Activated T-helper 1 cell treated with anti-CD3 and anti-CD28 coated beads, Interleukin-2, amount 50 U/mL, for 16 hours (primary cell): ENCODE measurements at places on chromosomes 2 and 18.

- no peak for DNase-seq
Observed at GRCh38 chr2:61535449-61535848, 2.7 kb downstream of the XPO1 start.

DNA sequence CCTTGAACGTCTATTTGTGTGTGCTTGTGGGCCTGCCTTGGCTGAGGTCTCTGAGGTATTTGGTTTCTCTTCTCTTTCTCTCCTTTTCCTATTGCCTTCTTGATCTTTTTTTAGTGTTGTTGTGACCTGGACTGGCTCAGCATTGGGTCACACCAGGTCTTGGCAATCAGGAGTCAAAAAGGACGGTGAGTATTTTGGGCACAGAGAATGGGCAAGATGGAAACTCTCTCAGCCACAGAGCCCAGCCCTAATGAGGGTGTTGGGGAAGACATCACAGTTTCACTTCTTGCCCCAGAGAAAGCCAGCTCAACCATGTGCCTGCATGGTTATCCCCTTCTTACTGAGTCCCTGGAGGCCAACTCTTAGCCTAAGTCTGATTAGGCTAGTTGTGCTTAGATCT is 13.7 kb upstream of the INO80C start:
- DNase-seq = no peak

DNA sequence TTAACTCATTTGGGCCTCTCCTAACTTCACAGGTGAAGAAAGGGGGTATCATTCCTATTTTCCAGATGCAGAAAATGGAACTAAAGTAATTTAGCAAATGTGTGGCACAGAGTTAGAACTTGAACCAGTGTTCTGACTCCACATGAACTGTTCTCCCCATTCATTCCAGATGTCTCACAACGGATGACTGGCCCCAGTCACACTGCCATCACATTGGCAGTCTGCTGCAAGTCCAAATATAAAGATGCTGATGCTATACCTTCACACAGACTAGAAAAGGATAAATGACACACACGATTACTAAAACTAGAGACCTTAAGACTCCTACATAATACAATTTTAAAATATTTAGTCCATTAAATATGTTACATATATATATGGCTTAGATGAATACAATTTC is 195.7 kb downstream of the NBAS start:
- DNase-seq = no peak

DNA sequence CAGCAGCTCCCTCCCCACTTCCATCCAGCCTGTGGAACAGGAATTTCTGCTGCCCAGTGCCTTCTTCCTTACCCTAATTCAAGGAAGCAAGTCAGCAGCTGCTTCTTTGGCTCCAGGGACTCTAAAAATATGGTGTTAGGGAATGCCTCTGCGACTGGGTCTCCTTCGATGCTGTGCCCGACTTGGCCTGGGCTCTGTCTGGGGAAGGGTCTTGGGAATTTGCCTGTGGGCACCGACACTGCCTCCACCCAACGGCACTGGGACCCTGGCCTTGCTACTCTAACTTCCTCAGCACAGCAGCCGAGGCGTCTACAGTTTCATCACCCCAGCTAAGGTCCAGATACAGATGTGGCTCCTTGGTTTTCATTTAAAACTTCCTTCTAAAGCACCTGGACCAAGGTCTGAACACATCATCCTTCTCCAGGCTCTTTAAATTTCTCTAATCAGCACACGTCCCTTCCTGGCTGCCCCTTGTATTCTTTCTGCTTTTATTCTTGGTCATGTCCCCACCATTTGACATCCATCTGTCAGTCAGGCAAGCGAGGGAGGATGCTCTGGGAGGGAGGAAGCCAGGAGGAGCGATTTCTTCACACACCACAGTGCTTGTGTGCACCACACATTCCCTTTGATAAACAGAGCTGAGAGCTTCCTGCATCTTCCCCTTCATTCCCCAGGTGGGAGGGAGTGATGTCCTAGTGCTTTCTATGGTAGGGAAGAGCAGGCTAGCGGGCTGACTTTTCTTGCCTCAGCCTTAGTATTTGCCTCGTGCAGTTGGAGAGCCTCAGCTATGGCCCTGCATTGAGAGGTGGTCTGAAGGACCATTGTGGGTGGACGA is 6.8 kb downstream of the LBH start:
- no peak for DNase-seq

DNA sequence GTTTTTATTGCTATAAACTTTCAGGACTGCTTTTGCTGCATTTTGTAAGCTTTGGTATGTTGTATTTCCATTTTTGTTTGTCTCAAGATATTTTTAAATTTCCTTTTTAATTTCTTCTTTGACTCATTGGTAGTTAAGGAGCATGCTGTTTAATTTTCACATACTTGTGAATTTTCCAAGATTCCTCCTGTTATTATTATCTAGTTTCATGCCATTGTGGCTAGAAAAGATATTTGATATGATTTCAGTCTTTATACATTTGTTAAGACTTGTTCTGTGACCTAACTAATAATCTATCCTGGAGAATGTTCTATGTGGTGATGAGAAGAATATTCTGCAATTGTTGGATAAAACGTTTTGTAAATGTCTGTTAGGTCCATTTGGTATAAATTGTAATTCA is 62.1 kb downstream of the NUP35 start:
- DNase-seq = no peak

DNA sequence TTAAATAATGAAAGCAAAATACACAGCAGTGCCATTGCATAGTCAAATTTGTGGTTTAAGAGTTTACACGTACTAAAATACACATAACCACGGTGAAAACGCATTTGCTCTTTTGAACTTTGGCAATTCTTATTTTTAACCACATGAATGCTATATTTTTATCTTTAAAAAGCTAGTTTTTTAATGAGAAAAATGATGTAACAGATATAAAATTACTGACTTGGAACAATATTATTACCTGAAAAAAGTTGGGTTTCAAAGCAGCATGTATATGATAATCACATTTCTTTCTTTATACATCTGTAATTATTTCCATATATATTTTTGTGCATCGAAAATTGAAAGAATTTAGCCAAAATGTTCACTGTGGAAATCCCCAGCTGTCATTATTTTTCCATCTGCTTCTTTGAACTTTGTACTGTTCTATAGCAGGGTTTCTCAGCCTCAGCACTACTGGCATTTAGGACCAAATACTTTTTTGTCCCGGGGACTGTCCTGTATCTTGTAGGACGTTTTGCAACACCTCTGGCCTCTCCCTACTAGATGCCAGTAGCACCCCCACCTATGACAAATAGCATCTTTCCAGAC is 75.9 kb upstream of the CAB39 start:
- DNase-seq = no peak

GRCh38 chr18:58135183-58135641 is 91.2 kb downstream of the NEDD4L start:
- DNase-seq = no peak
